Osteocyte (in vitro differentiated cells): ENCODE measurements at places on chromosomes 7 and 10.

DNA sequence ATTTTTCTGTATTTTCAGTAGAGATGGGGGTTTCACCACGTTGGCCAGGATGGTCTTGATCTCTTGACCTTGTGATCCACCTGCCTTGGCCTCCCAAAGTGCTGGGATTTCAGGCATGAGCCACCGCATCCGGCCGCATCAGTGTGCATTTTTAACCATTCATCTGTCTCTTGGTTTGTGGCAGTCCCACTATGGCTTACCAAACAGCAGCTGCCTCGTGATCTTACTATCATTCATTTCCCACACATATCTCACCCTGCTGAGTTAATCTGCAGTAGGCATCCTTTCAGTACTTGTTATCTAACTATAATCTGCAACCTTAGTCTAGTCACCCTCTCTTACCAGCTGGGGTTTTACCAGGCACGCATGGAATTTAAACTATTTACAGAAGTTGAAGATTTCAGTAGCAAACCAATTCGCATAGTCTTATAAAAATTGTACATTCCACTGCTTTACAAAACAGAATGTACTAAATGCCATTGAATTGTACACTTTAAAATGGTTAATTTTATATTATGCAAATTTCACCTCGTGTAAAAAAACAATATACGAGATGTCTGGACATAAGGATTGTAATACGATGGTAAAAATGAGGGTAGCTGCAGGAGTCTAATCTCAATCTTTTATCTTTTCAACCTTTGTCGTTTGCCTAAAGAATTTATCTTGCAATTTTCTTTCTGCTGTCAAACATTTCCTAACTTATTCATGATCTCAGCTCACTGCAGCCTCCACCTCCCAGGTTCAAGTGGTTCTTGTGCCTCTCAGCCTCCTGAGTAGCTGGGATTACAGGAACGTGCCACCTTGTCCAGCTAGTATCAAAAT, 4.6 kb upstream of the TBC1D12 start:
- no peak for DNase-seq

GRCh38 chr7:132501956-132502355, 74.3 kb downstream of the PLXNA4 start:
- no peak for DNase-seq

GRCh38 chr10:132303361-132304115, 4.2 kb downstream of the STK32C start:
- DNase-seq, result no peak

DNA sequence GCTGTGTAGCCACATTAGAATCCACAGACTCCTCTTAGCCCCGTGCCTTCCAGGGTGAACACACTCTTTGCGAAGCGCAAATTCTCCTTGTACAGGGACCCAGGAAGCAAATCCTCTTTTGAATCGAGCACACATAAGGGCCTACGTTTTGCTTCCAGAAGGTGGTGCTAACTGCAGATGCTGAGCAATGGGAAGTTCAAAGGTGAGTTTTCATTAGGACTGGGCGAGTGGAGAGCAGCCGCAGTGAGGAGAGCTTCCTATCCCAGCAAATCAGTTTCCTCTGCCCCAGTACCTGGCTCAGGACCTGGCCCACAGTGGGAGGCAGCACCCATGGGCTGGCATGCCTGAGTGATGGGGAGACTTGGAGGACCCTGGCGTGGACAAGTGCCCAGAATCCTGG, 23.5 kb upstream of the GPR26 start:
- DNase-seq, result peak; percentile 71

DNA sequence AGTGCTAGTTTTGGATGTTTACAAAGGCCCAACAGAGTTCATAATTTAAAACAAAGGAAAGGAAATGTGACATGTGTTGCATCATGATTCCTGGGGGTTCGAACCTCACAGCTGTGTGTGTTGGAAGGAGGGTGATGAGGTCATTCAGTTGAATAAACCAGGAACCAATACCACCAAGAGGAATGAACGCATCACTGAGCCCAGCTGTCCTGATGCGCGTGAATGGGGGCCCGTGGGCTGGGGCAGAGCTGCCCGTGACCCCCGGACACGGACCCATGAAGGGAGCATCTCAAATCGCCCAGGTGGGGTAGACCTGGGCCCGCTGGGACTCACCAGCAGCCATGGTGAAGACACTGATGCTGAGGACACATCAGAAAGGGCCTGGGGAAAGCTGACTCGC, 33.0 kb downstream of the BRI3 start:
- DNase-seq, result no peak

DNA sequence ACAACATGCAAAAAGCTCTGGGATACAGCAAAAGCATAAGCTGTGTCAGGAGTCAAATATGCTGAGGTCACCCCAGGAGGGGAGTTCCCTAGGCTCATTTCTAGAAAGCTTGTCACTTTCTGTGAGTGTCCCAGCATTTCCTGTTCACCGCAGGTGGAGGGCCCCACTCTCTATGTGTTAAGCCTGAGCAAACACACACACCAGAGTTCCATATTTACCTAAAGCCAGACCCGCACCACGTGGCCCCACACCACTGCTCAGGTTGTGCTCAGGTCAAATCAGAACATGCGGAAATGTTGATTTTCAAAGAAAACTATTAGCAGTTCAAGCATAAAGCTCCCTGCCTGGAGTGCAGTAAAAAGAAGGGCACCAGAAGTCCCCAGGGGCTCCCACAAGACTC, 259.6 kb upstream of the PPP2R2D start:
- DNase-seq, result no peak

- no peak for DNase-seq
Observed at GRCh38 chr7:14377646-14378266, 388.3 kb upstream of the ETV1 start.

- no peak for DNase-seq
Observed at GRCh38 chr7:127478024-127478355, 85.5 kb upstream of the ZNF800 start.

DNA sequence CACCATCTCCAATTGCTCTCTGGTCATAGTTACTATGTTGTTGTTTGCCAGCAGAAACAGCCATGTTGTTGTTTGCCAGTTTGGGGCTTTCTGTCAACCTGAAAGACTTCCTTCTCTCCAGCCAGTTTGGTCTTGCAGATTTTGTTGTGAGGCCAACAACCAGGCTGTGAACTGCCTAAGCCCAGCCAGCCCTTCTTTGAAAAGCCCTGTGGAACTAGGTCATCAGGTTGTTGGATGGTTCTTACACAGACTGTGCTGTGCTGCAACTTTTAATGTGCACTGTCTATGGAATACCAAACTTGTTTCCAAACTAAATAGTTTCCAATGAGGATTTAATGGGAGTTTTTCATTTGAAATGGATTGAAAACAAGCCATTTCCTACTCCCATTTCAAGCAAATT, 592.7 kb upstream of the GALNT17 start:
- DNase-seq, result no peak

GRCh38 chr10:62268027-62268398, 631 bp downstream of the RTKN2 start:
- DNase-seq, result no peak

DNA sequence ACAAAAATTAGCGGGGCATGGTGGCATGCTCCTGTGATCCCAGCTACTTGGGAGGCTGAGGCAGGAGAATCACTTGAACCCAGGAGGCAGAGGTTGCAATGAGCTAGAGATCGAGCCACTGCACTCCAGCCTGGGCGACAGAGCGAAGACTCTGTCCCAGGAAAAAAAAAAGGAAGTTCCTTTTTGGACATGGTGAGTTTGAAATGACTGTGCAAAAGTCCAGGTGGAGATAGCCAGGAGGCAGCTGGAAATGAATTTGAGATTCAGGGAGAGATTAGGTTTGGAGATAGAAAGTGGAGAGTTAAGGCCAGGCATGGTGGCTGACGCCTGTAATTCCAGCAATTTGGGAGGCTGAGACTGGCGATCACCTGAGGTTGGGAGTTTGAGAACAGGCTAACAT, 139.1 kb downstream of the MARCHF5 start:
- DNase-seq, result no peak

DNA sequence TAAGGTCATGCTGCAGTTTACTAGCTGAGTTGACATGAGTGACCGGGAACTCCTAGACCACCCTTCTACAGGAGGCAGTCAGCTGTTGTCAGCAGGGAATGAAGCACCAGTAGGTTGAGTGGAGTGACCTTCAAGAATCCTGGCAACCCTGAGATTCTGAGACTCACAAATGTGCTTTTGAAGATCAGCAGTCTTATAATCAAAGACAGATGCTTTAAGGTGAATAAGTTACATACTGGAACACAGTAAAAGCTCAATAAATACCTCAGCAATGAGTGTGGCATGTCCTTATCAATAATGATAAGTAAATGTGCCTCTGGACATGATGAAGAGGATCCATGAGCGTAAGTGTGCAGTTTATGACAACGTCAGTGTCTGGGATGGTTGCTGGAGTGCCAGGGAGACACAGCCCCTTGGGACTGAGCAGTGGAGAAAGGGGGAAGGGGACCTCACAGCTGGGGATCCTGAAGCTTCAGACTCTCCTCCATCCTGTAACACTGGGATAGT, 11.9 kb upstream of the OR6V1 start:
- no peak for DNase-seq
